Effector memory CD4-positive, alpha-beta T cell (primary cell): ENCODE measurements at places on chromosomes 3 and 15.
A peak's percentile ranks its signal among the peaks of the same experiment; 100 is the strongest.

GRCh38 chr3:76500746-76501275 lies 539.1 kb upstream of the ROBO2 start:
- no peak for DNase-seq

- DNase-seq, result no peak
Measured at GRCh38 chr3:9508781-9509180, 44.8 kb downstream of the LHFPL4 start.

DNA sequence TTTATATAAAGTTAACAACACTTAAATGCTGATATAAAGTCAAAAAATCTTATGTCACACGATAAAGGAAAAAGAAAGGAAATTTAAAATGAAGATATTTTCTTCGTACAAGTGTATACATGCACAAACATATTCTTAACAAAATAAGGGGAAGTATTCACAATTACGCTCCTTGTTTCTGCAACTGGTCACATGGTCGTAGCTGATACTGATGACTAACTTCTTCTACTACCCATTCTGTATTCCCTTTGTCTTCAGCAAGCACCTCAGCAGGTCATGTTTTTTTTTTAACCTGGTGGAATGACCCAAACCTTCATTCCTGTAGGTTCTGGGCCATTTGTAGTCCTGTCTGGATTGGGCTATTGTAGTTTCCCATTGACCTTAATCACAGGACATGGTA lies 30.0 kb upstream of the CMTM8 start:
- no peak for DNase-seq

GRCh38 chr3:87236093-87236492 lies 9.0 kb downstream of the CHMP2B start:
- no peak for DNase-seq

DNA sequence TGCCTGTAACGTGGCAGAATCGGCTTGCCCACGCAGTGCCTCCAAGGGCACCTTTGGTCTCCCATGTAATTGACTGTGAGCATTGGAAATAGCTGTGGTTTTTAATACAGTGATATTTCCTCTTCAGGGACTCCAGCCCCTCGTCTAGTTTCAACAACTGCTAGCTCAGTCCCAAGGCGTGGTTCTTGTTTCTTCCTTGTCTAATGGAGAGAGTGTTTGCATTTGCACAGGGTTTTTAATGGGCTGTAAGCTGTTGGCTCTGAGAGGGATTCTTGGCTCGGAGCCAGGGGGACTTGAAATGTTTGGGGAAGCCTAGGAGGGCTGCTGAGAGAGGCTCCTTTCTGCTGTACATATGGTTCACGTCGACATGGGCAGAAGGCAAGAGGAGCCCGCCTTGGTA lies 86.2 kb downstream of the THSD4 start:
- DNase-seq, result no peak

GRCh38 chr15:59492389-59493377 lies 54.7 kb downstream of the FAM81A start:
- peak; percentile 28 for DNase-seq

DNA sequence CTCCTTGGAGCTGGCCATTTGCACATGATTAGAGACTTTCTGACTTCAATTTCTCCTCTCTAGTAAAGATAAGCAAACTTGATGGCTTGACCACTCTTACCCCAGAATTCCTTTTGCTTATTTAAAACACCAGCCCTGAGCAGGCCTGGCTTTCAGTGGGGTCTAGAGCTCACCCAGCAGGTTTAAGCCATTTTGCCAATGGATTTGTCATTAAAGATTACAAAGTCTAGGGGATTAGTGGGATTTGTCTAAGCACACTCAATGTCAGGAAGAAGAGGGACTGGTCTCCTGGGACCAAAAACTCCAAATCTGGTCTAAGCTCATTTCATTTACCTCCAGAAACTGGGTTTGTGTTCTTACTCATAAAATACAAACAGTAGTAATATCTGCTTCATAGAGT lies 57.3 kb upstream of the SNTN start:
- DNase-seq, result no peak

GRCh38 chr15:84750583-84751092 lies 2.2 kb downstream of the ZNF592 start:
- no peak for DNase-seq

DNA sequence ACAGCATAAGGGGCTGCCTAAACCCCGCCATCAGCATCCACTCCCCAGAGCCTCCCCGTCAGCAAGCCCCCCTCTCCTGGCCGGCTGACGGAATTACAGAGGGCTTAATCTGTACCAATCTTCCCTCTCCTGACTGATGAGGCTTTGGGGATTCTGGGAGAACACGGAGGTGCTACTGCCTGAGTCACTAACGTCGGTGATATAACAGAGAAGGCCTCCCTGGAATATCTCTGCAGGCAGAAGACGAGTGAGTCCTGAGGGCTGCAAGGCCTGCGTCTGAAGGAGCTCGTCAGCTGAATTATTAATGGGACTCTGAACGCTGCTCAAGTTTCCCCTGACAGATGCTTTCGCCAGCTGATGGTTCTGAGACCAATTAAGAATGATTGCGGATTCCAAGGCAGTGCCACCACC lies 147.7 kb downstream of the XXYLT1 start:
- DNase-seq, result no peak
